ENCODE measurements at places on chromosomes 12 and 14. TPM values are rescaled to one million over a fixed set of nuclear protein-coding genes. Genes with fewer than 3 reads are reported as not detected.

Gene FBXO34
- 25.7 TPM for total RNA-seq

DNA sequence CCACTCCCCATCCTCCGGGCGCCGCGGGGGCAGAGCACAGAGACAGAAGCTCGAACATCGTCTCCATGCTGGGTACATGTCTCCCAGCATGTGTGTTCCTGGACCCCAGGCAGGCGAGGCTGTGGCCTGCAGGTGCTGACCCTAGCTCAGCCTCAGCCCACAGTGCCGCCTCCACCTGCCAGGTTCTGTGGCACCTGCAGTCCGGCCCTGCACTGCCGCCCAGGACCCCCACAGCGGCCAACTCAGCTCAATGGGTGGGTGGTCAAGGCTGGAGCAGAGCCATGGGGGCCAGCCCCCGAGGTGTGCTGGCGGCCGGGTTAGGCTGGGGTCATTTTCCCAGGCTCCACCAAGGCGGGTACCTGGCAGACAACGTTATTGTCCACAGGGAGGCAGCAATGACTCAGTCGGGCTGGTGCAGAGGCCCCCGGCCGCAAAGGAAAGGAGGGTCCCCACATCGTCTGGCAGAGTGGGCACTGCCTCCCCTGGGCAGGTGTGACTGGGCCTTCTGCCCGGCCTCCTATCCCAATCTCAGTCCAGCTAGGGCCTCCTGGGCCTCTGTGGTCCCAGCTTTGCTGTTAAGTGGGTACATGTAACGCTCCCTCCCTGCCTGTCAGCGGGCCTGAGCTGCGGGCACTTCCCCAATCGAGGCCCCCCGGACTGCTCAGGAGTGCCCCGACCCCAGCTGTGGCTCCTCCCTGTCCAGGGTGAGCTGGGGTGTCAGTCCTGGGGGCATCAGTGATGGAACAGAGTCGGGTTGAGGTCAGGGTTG, 20.2 kb upstream of the NUDT14 start:
- peak; percentile 32 for DNase-seq

DNA sequence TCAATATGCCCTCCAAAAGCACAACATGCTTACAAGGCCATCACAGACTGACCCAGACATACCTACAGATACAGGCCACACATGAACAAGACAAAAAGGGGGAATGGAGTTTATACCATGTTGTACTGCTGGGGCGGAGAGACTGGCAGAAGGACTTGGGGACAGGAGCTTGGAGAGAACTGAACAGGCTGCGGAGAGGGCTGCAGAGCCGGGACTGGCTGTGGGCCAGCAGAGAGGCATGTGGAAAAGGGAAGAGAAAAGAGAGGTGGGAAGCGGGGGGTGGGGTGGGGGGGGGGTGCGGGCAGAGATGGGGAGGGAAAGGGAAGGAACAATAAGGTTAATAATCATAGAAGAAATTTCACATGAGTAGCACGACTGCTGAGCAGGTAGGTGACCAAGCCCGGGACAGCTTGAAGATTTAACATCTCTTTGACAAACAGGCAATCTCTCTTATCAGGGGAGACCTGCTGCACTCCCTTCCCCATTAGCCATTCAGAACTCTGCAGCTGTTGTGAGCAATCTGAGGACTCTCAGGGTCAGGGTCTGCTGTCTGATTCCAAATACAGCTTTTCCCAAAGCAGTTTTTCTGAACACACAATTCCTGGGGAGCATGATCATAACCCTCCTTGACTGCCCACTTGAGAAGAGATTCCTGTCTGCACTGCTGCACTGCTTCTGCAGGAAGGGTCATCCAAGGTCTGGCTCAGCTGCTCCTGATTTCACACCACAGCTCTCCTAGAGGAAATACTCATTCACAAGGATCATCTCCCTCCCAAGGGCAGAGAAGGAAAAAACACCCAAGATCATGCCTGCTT, 21.6 kb upstream of the STAC3 start:
- peak; percentile 42 for DNase-seq

DNA sequence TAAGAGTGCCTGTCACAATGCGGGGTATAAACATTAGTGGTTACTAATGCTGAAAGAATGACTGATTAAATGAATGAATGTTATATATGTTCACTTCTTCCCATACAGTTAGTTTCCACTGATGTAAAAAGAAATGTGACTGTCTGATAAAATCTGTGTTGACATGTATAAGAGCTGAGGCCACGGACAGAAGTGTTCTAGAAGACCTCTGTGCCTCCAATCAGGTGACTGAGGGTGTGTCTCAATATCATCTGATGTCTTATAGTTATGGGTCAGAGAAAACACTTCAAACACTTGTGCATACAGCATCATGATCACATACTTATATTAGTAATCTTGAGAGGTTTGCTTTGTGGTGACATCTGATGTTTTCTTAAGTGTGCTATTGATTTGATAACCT, 183.4 kb downstream of the TTC7B start:
- DNase-seq: no peak

Gene CCDC92
- 7.0 TPM for total RNA-seq

- DNase-seq: no peak
Measured at GRCh38 chr12:120364487-120364886, 4.5 kb downstream of the MSI1 start.

Gene POLE2
- total RNA-seq: 5.2 TPM

GRCh38 chr12:13390918-13391317, 194.4 kb downstream of the EMP1 start:
- DNase-seq: no peak

Gene ST8SIA1
- total RNA-seq: 0.13 TPM

GRCh38 chr14:59126714-59127436, 61.6 kb upstream of the DAAM1 start:
- DNase-seq: peak; percentile 48

DNA sequence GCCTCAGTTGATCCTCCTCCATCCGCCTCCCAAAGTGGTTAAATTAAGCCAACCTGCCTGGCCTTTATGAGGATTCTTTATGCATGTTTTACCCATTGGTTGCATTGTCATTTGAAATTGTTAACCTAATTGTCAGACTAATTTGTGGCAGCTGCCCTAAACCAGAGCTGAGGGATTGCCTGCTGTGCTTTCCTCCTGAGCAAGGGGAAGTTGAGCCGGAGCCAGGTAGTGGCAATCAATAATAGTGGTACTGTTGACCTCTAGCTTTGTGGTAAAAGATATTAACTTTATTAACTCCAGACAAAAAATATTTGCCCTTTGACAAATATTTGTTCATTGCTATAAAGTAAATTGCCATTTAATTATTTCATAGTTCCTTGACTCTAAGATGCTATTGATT, 5.6 kb upstream of the HEBP1 start:
- no peak for DNase-seq

- no peak for DNase-seq
Measured at GRCh38 chr14:55201219-55202101, 10.1 kb upstream of the DLGAP5 start.

- peak; percentile 80 for DNase-seq
Measured at GRCh38 chr14:61269321-61270083, 11.6 kb downstream of the TMEM30B start.

GRCh38 chr14:96741151-96741977, 55.8 kb upstream of the VRK1 start:
- DNase-seq: peak; percentile 33

GRCh38 chr12:80472911-80473500, 29.0 kb downstream of the PTPRQ start:
- DNase-seq: peak; percentile 65

DNA sequence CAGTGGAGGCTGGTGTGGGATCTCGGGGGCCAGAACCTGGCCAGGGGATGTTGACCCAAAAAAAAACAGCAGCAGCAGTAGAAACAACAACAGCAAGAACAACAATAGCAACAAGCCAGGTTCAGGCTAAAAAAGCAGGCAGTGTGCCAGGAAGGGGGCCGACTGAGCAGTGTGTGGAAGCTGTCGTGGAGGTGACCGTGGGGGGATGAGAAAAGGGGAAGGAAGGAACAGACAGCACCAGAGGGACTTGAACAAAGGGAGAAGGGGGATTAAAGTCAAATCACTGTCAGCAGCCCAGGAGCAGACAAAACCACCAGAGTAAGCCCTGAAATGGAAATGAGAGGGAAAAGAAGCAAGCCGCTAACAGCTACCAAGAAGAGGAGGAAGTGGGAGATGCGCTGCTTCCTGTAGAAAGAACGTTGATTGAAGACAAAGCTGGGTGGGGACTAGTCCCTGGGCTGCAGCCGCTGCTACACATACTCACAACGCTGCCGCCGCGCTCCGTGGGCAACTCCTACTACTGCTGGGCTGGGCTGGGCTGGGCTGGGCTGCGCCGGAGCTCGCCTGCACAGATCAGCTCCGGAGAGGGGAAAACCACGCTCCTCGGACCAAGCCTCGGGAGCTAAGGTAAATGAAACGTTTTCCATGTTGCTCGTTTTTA, at the start of gene GNG2:
TSS of gene GNG2 (plus strand) at position 449 of the 661 bp plus-strand sequence. CDS start 90,067 bp downstream, outside the sequence.
- peak; percentile 16 for DNase-seq

DNA sequence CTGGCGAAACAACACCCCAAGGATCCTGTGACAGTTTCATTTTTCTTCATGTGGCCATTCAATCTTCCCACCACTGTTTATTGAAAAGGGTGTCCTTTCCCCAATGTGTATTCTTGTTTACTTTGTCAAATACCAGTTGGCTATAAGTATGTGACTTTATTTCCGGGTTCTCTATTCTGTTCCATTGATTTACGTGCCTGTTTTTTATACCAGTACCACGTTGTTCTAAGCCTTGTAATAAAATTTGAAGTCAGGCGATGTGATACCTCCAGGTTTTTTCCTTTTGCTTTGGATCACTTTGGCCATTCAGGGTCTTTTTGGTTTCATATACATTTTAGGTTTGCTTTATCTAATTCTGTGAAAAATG, 9.1 kb upstream of the MGAT4C start:
- no peak for DNase-seq

- DNase-seq: no peak
Measured at GRCh38 chr12:644818-645552, 18.3 kb downstream of the NINJ2 start.

Gene SIX4
- 0.51 TPM for total RNA-seq

DNA sequence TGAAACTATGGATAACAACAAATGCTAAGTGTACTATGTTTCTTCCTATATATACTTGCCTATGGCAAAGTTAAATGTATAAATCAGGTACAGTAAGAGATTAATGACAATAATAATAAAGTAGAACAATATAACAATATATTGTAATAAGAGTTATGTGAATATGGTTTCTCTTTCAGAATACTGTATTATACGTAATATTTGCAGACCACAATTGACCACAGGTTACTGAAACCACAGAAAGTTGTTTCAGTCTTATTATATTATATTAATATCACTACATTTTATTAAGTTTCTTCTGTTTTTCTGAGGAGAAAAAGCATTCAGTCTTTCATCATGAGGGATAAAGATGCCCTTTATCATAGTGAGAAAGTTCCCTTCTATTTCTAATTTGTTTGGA, 131.2 kb downstream of the EML1 start:
- DNase-seq: no peak

Gene BCL2L2
- 16.3 TPM for total RNA-seq

Gene DCN
- total RNA-seq: not detected

- peak; percentile 43 for DNase-seq
Measured at GRCh38 chr12:106840243-106840642, 65.8 kb downstream of the RIC8B start.

Gene NGDN
- 35.8 TPM for total RNA-seq

DNA sequence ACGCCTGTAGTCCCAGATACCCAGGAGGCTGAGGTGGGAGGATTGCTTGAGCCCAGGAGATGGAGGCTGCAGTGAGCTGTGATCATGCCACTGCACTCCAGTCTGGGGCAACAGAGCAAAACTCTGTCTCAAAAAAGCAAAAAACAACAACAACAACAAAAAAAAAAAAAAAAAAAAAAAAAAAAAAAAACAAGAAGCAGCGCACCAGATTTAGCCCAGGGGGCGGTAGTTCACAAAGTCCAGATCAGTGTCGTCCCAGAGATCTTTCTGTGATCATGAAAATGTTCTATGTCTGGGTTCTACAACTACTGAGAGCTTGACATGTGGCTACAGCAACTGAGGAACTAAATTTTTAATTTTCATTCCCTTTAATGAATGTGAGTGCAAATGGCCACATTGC, 27.4 kb downstream of the OAS2 start:
- DNase-seq: peak; percentile 6

DNA sequence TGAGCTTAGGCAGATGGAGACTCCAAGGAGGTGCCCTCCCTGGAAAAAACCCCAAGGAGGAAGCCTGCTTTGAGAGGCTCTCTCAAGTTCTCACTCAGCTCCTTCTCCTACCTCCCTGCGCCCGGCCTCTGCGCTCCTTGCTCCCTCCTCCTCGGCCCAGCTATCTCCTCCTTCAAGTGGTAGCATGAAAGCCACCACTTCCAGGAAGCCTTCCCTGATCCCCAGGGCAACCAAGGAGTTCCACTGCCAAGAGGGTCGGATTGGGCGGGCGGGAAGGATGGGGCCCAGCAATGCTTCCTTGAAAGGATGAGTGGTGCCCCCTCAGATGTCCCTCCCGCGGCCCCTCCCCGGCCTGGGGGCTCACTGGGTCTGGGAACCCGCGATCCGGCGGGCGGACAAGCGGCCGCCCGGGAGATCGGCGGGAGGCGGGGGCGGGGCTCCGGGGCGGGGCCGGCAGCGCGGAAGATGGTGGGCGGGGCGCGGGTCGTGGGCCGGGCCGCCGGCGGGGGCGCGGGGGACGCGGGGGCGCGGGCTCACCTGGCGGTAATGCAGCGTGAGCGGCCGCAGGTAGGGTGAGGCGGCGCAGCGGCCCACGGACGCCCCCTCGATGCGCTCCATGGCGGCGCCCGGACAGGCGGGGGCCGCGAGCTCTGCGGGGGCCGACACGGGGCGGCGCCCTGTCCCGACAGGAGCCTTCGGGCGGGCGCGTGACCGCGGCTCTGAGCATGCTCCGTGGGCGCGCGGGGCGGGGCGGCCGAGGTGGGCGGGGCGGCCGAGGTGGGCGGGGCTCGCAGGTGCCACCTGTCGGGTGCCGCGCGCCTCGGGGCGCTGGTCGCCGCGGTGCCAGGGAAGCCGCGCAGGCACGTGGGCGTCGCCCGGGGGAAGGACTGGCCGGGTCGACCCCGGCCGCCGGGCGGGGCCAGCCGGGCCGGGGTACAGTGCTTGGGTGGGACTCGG, at the start of gene NUDT14:
TSS of gene NUDT14 (minus strand) at position 721 of the 957 bp plus-strand sequence. CDS start at position 618, 103 bp downstream.
- peak; percentile 66 for DNase-seq

- peak; percentile 61 for DNase-seq
Measured at GRCh38 chr14:64671591-64671990, 32.6 kb upstream of the PLEKHG3 start.

DNA sequence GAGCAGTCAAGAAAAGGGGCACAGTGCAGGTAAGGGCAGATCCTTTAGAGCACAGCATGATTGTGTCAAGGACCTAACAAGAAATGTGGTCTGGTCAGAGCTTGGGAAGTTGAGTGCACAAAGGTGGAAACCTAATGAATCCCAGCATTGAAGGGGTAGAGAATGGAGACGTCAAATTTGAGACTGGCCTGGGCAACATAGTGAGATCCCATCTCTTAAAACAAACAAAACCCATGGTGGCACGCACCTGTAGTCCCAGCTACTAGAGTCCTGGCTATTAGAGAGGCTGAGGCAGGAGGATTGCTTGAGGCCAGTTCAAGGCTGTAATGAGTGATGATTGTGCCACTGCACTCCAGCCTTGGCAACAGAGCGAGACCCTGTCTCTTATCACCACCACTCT, 37.0 kb upstream of the CCDC88C start:
- no peak for DNase-seq

Gene SSTR1
- under 0.01 TPM for total RNA-seq

- DNase-seq: no peak
Measured at GRCh38 chr12:68267892-68268396, 14.5 kb upstream of the IL22 start.

Data from dermis microvascular lymphatic vessel endothelial cell (primary cell).